Ovary (tissue), 10 donors: ENCODE measurements at places on chromosomes 1 and 21. TPM values are rescaled to one million over a fixed set of nuclear protein-coding genes. Genes with fewer than 3 reads are reported as not detected.

DNA sequence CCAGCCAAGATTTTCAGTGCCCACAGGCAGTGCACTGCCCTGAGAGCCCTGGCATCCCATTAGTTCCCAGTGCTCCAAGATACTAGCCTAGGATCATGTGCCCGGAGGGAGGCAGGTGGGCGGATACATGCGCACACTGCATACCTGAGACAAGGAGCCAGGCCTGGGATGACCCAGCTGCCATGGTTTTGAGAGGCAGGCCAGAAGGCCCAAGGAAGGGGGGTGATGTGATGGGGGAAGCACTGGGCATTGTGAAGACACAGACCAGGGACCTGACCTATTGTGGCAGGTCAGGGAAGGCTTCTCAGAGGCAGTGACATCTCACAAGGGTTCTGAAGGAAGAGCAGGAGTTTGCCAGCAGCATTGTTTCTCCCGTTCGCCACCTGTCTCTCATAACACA, 3.6 kb downstream of the ZC3H12A start:
- H3K36me3 ChIP-seq: no peaks in the 10 kb centered on the region
- H3K4me3 ChIP-seq: no peak overlapping the region
- no peaks in the 10 kb centered on the region for H3K27me3 ChIP-seq
- peak overlapping the region; percentile 92 for H3K27ac ChIP-seq
- DNase-seq: no peak

Gene LAD1
- 3.9 TPM for total RNA-seq

Gene LCE1D
- not detected for total RNA-seq

DNA sequence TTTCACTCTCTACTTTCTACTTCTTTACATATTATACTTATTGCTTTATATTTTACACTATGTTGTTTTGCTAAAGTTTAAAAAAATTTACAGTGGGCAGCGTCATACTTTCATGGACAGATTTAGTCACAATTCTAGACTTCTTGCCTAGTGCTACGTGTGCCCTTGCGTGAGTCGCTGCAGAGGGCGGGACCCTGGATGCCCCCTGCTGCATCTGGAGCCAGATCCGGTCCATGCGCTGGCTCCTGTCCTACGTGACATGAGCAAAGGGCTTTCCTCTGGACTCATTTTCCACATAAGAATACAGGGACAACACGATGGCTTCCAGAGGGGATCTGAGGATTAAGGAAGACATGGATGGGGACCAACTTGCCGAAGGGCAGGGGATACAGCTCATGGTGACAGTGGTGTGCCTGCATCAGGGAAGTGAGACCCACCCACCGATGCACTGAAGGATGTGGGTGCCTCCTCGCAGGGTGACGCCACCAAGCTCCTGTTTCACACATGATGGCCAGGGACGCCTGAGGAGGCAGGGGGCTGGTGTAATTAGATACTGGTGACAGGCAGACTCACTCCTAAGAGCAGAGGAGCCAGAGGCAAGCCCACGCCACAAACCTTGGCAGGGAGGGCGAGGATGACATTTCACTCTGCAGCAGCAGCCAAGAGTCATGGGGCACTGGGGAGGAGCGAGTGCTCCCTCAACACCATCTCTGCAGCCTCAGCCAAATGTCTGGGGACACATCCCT, 86.6 kb downstream of the DMRTB1 start:
- H3K4me1 ChIP-seq: no peaks in the 10 kb centered on the region
- H3K36me3 ChIP-seq: no peaks in the 10 kb centered on the region
- no peak overlapping the region for H3K4me3 ChIP-seq
- DNase-seq: peak; percentile 14
- H3K27ac ChIP-seq: no peak overlapping the region
- no peaks in the 10 kb centered on the region for H3K27me3 ChIP-seq

DNA sequence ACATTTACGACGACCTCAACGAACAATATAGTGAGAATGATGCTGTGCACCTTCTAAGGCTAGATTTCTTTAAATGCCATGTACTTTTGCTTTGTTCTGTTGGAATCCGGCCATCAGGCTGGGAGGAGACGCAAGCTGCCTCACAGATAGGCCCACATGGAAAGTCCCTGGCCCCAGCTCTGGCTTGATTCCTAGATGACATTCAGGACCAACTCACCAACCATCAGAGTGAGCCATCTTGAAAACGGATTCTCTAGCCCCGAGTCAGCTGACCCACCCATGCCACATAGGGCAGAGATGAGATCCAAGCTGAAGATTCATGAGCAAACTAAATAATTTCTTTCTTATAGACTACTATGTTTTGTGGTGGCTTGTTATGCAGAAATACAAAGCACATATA, 164.4 kb downstream of the ZNF281 start:
- no peaks in the 10 kb centered on the region for H3K4me1 ChIP-seq
- no peak for DNase-seq
- H3K27ac ChIP-seq: no peak overlapping the region
- no peak overlapping the region for H3K4me3 ChIP-seq
- H3K27me3 ChIP-seq: no peaks in the 10 kb centered on the region
- no peaks in the 10 kb centered on the region for H3K36me3 ChIP-seq

DNA sequence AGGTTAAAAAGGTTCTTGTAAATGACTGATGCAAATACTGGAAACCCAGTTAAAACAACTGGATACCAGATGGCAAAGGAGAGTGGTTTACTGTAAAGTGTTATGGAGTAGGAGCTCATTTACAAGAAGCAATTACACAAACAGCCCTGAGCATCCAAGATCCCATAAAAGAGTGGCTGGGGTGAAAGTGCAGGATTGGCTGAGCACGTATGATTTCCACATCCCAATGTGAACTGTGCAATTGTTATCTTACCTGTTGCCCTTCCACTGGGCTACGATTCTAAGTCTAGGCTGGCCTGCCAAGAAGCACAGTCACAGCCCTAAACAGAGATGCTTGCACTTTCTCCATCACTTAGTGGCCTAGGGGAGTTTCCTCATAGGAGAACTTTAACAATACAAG, 277.6 kb upstream of the RUNX1 start:
- H3K4me3 ChIP-seq: no peak overlapping the region
- H3K27me3 ChIP-seq: no peaks in the 10 kb centered on the region
- H3K27ac ChIP-seq: no peak overlapping the region
- peaks cover 8% of the 10 kb centered on the region for H3K4me1 ChIP-seq

Gene NPHS2
- not detected for total RNA-seq

DNA sequence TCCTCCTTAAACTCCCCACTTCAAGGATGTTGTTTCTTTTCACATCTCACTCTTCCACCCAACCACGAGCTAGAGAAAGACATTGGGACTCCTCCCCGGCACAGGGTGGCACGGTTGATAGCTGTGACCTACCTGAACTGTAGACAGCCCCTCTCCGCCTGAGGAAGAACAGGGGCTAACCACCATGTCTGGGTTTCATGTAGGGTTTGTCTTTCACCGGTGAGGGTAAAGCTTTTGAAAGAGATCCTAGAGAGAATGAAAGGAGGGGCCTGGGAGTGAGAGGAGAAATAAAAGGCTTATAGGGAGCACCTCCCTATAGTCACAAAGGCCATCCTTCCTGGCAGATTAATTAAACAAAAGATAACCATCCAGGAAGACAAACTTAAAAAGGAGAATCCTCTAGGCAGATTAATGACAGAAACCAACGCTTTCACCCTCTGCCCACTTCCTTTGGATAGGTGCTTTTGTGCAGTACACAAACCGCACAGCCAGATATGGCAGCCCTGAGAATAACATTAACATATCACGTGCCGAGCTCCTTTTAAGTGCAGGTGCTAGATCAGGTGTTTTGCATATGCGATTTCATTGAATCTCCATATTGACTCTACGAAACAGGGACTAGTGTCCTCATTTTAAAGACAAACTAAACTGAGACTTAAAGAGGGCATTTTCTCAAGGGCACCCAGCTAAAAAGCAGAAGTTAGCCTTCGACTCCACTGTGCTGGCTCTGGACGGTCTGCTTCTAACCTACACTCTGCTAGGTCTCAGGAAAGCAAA, 178.1 kb upstream of the RUNX1 start:
- peaks cover 8% of the 10 kb centered on the region for H3K4me1 ChIP-seq
- no peaks in the 10 kb centered on the region for H3K27me3 ChIP-seq
- no peak for DNase-seq
- no peaks in the 10 kb centered on the region for H3K36me3 ChIP-seq

Gene F3
- total RNA-seq: 53.7 TPM

- no peaks in the 10 kb centered on the region for H3K36me3 ChIP-seq
- no peak overlapping the region for H3K27ac ChIP-seq
- H3K27me3 ChIP-seq: no peaks in the 10 kb centered on the region
- no peak overlapping the region for H3K4me3 ChIP-seq
- DNase-seq: no peak
Measured at GRCh38 chr1:113369040-113369439, 21.3 kb upstream of the MAGI3 start.

DNA sequence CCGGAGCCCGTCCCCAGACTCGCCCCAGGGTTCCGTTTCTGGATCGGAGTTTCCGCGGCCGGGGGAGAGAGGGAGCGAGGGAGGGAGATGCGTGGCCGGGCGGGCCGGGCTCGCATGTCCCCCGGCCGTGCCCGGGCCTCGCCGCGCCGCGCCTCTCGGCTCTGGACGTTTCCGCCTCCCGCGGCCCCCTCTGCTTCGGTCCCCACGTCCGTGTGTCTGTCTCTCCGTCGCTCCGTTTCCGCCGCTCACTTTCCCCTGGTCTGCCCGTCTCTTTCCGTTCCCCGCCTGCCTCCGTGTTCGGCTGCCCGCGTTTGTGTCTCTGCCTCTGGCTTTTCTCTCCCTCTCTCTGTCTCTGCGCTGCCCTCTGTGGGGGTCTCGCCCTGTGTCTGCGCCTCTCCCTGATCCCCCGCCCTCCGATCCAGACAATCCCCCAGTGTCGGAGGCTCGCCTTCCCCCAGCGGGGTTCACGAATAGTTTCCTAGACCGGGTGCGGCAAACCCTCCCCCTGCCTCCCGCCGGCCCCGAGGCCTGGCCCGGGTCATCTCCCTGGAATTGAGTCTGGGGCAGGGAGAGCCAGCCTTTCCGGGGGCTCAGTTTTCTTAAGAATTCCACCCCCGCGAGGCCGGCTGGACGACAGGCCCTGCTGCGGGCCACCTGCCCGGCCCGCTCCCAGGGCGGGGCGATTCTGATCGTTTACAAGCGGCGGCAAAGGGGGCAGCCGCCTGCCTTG, 735 bp downstream of the NBL1 start:
- H3K4me3 ChIP-seq: peak overlapping the region; percentile 65
- no peaks in the 10 kb centered on the region for H3K36me3 ChIP-seq
- H3K4me1 ChIP-seq: peaks cover 30% of the 10 kb centered on the region
- H3K27ac ChIP-seq: peak overlapping the region; percentile 98
- H3K27me3 ChIP-seq: no peaks in the 10 kb centered on the region

- H3K27me3 ChIP-seq: no peaks in the 10 kb centered on the region
- DNase-seq: no peak
- H3K27ac ChIP-seq: no peak overlapping the region
- no peaks in the 10 kb centered on the region for H3K36me3 ChIP-seq
- H3K4me3 ChIP-seq: no peak overlapping the region
Measured at GRCh38 chr1:225885336-225885735, 3.2 kb upstream of the TMEM63A start.

GRCh38 chr1:220873868-220874655, 5.2 kb upstream of the HLX start:
- DNase-seq: peak; percentile 60
- H3K4me3 ChIP-seq: no peak overlapping the region
- H3K27ac ChIP-seq: no peak overlapping the region
- H3K27me3 ChIP-seq: no peaks in the 10 kb centered on the region
- no peaks in the 10 kb centered on the region for H3K36me3 ChIP-seq
- H3K4me1 ChIP-seq: peaks cover 4% of the 10 kb centered on the region

Gene RIPPLY3
- not detected for total RNA-seq

GRCh38 chr1:181135437-181135731, 46.9 kb downstream of the IER5 start:
- H3K36me3 ChIP-seq: no peaks in the 10 kb centered on the region
- H3K4me3 ChIP-seq: no peak overlapping the region
- no peaks in the 10 kb centered on the region for H3K27me3 ChIP-seq

DNA sequence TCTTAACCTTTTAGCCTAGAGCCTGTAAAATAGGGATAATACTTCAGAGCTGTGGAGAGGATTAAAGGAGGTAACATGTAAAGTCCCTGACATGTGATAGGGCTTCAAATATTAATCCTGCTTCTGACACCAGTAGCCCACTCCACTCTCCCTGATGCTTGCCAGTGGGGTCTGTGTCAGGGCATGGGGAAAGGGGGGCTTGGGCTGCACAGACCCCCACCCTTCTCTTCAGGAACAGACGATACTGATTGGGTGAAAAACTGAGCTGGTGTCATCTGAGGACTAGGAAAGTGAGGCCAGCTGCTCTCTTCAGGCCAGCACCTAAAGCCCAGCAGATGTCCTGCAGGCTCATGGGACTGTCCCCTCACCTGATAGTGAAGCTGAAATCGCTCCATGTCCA, 27.0 kb upstream of the MEF2D start:
- H3K27me3 ChIP-seq: no peaks in the 10 kb centered on the region
- no peak for DNase-seq
- H3K4me3 ChIP-seq: no peak overlapping the region
- no peaks in the 10 kb centered on the region for H3K36me3 ChIP-seq

Gene GREM2
- 16.7 TPM for total RNA-seq
